ENCODE measurements at places on chromosomes 16 and 17.

- no peak for DNase-seq
Measured at GRCh38 chr16:78364556-78364880, 265.1 kb downstream of the WWOX start.

GRCh38 chr17:81735264-81736102 lies 23.4 kb downstream of the SLC25A10 start:
- no peak for DNase-seq

- DNase-seq = no peak
Measured at GRCh38 chr16:80986557-80986956, 20.1 kb downstream of the CMC2 start.

DNA sequence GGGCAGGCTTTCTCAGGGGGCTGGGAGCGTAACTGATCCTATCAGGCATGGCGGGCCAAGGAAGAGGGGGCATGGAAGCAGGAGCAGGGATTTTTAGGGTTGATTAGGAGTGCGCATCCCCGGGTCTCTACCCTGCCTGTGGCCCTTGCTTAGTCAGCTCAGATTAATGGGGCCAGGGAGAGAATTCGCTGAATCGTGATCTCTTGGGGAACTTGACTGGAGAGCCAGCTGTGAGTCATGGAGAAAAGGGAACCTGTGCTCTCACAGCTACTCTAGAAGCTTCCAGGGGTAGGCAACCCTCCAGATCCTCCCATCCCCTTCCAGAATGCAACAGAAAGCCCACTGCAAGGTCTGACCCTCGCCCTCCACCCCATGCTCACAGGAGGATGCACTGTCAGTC lies 3.6 kb downstream of the FOXN1 start:
- no peak for DNase-seq

DNA sequence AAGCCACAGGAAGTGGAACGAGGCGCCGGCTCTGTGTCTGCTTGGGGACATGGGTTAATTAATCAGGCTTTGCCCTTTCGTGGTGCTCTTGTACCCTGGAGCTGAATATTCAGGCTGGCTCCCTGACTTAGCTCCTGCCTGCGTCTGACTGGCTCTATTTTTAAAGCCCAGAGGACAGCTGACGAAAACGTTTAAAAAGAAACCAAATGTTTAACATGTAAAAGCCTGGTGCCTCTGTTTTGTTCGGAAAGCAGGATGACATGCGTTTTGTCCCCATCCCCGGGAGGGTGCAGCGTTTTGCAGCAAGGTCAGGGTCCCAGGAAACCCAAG lies 61.1 kb downstream of the NT5M start:
- no peak for DNase-seq

- no peak for DNase-seq
Measured at GRCh38 chr16:72291121-72291520, 119.2 kb upstream of the PMFBP1 start.

DNA sequence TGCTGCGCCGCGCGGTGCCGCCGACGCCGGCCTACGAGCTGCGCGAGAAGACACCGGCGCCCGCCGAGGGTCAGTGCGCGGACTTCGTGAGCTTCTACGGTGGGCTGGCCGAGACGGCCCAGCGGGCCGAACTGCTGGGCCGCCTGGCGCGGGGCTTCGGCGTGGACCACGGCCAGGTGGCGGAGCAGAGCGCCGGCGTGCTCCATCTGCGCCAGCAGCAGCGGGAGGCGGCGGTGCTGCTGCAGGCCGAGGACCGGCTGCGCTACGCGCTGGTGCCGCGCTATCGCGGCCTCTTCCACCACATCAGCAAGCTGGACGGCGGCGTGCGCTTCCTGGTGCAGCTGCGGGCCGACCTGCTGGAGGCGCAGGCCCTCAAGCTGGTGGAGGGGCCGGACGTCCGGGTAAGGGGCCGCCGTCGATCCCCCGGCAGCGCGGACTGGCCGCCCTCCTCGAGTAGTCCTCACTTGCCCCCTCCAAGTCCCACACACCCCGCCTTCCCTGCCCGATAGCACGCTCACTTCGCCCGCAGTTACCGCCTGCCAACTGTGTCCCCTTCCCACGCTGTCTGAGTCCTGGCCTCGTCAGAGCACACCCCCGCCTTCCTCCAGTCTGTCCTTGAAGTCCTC lies 470 bp downstream of the MLYCD start:
- DNase-seq = no peak

DNA sequence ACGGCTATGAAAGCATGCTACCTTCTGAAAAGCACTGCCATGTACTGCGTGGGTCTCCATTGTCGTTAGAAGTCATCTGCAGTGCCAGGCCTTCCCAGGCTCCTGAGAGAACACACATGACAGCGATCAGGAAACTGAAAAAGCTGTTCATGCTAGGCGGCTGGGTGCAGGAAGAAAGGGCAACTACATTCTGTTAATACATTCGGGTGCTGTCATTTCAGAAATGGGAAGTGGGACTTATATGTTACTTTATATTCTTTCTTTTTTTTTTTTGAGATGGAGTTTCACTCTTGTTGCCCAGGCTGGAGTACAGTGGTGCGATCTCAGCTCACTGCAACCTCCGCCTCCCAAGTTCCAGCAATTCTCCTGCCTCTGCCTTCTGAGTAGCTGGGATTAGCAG lies 19.9 kb downstream of the CFAP20 start:
- no peak for DNase-seq

DNA sequence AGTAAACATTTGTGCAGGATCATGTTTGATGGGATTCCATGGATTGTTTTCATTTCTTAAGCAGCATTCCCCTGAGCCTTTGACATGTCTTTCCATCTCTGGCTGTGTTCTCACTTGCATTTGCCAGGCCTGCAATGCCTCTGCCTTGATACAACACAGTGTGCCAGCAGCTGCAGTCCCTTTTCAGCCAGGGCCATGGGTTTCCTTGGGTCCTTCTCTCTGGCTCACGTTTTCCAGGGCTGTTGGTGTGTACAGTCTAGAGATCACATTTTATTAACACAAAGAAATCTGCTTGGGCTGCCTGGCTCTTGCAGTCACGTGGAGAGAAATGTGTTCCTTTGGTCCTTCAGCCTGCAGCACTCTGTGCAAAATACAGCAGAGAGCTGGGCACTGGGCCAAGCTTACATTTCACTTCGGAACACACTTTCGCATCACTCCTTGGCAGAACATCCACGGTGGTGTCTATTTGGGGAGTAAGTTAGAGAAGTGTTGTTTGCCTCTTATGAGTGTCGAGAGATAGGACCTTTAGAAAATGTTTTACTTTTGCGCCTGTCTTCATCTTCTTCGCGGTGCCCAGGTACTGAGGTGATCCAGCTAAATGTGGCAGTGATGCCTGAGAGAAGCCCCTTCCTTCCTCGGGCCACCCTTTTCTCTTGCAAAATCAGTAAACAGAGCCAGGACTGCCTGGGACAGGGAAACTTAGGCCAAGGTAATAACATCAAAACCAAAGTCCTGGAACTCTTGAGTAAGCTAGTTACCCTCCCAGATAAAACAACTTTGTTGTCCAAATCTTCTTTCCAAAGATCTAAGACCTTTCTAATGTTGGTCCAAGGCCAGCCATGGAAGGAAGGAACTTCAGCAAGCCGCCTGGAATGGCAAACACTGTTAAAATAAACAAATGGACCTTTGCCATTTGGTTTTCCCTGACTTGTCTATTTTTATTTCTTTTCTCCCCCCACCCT lies 20.9 kb downstream of the HLF start:
- DNase-seq = no peak

DNA sequence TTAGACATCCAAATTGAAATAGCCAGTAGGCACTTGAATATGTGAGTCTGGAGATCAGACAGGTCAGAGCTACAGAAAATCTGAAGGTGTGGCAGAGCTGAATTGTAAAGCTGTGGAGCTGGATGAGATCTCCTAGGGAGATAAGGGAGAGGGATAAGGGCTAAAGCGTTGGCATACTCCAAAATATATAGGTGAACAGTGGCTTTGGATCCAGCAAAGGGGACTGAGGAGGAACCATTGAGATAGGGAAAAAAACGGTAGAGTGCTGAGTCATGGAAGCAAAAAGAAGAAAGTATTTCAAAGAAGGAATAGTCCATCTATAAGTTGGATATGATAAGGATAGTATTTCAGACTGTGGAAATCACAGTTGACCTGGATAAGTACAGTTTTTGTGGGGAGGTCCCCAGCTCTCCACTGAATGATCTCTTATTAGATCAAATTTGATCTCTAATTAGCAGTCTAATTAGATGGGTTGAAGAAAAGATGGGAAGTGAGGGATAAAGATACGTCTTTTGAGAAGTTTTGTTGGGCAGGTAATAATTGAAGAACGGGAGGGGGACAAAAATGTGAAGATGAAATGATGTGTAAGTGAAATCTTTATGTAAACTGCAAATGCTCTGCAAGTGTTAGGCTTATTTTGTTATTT lies 587 bp upstream of the DBF4B start:
- DNase-seq = no peak

- DNase-seq = no peak
Measured at GRCh38 chr16:36336-36984, 16.9 kb downstream of the POLR3K start.

- DNase-seq = no peak
Measured at GRCh38 chr16:3580251-3580651, 3.0 kb upstream of the NLRC3 start.

- DNase-seq = no peak
Measured at GRCh38 chr16:75011634-75012307, 12.9 kb downstream of the ZNRF1 start.

GRCh38 chr17:31788956-31789355 lies 70.1 kb downstream of the COPRS start:
- DNase-seq = no peak

DNA sequence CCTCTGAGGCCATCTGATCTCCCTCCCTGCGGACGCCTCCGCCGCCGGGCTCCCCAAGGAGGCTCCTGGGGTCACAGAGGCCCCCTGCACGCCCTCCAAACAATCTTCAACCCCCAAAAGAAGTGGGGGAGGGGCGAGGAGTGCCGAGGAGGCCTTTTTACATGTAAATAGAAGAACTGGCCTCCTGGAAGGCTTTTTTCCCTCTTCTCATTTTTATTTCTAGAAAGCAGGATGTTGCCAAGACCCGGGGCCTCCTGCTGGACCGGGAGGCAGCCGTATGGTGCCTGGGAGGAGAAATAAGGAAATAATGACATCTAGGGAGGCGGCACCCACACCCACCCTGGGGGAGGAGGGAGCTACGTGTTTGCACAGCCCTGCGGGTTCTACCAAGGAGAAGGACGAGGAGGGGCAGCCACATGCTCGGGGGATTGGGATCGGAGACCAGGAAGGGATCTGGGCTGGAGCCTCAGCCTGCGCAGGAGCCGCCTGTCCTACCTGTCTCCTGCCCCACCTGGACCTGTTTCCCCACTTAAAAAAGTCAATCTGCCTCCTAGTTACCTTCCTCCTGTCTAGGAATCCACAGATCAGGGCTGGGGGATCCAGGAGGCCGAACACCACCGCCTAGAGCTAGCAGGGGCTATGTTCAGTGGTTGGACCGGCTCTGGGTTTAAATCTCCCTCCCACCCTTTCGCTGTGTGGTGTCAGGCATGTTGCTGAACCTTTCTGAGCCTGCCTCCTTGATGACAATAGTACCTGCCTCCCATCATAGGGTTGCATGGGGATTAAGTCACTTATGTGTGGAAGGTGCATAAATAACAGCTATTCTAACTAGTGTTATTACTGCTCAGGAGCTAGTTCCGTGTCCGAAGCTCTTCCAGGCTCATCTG lies 175.7 kb upstream of the GSE1 start:
- DNase-seq = no peak

GRCh38 chr17:83144421-83145357 lies 65.3 kb downstream of the METRNL start:
- no peak for DNase-seq

- DNase-seq = no peak
Measured at GRCh38 chr17:79276821-79277220, 202.2 kb downstream of the ENGASE start.

GRCh38 chr16:70472786-70473433 lies 18.5 kb downstream of the FCSK start:
- no peak for DNase-seq

DNA sequence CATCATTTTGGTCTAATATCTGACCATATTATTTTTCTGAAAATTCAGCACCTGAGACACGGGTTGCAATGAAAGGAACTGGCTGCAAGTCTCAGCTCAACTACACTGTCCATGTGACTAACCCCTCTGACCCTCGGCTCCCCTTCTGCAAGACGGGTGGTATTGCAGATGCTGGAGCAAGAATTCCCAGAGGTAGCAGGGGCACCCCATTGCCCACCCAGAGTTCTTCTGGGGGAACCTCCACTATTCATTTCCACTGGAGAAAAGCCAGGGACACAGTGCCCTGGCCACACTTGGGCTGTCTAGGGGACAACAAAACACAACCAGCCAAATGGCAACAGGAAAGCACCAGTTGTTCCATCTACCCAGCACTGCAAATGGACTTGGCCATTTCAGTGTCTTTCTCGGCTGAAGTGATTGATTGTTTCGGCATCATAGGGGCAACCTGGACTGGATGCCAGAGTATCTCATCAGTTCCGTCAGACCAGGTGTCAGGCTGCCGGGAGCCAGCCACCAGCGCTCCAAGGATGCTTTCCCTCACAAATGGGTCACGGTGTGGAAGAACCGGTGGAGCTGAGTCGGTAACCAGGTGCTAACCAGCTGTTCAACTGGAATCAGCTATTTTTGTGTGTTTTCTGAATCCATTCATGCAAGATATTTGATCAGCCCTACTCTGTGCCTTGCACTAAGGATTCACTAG lies 58.1 kb downstream of the C16orf78 start:
- DNase-seq = no peak

DNA sequence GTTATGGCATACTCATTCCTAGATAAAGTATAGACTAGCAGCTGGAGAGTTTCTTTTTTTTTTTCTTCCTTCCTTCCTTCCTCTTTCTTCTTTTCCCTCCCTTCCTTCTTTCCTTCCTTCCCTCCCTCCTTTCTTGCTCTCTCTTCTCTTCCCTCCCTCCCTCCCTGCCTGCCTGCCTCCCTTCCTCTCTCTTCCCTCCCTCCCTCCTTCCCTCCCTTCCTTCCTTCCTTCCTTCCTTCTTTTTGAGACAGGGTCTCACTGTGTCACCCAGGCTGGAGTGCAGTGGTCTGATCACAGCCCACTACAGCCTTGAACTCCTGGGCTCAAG lies 7.0 kb upstream of the SNTB2 start:
- DNase-seq = no peak

- DNase-seq = no peak
Measured at GRCh38 chr16:252366-253337, 18.0 kb downstream of the FAM234A start.

- no peak for DNase-seq
Measured at GRCh38 chr17:43832976-43833829, at the start of gene MPP3. TSS of gene MPP3 (minus strand) at chr17:43833146. CDS start at chr17:43831906, 1,240 bp downstream.
